ENCODE measurements at places on chromosomes 5 and 9.

DNA sequence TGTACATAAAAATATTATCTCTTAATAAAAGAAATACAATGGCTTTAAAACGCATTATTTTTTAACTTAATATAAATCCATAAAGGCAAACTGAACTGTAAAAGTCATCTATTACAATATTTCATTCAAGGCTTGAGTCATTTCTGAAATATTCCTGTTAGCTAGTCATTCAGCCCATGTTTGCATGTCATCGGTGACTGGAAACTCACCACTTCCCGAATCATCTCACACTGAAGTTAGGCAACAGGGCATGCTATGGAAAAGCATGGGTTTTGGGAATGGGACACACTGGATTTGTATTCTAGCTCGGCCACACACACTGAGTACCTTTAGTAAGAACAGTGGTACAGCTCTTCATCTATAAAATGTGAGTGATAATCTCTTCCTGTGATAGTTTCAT is 691.1 kb upstream of the C9orf72 start:
- no peak for DNase-seq

DNA sequence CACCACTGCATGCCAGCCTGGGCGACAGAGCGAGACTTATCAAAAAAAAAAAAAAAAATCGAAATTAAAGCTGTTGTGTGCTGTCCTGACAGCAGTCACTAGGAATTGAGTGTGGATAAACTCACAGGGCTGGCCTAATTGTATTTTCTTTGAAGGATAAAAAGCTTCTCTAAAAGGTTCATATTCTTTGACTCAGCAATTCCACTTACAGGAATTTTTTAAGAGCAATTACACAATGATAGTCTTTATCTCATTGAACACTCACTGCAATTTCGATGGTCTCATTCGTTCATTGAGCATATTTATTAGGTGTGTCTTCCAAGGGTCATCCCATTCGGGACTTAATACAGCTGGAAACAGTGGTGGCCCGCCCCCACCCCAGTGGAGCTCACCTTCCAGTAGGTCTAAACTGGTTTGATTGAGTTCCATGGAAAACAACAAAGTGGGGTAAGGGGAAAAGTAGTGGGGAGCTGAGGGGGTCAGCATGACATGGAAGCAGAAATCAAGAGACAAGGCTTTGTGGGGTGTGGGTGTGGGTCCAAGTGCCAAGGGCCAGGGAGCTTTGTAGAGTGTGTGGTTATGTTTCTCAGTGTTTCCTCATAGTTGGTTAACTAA is 6.7 kb downstream of the CDK9 start:
- no peak for DNase-seq

DNA sequence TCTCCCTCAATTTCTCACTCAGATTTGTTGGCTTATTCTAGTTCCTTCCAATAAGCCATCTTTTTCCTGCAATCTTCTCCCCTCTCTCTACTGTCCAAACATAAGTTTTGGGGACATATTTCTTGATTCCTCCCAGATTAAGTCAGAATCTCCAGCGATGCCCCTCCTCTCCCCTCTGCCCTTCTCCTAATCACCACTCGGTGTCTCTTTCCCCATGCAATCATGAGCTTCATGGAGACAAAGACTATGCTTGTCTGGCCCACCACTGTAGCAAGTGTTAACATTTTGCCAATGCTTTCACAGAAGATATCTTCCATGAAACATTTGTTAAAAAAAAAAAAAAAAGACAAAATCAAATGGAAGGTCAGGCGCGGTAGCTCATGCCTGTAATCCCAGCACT is 42.4 kb downstream of the PDE6A start:
- no peak for DNase-seq

DNA sequence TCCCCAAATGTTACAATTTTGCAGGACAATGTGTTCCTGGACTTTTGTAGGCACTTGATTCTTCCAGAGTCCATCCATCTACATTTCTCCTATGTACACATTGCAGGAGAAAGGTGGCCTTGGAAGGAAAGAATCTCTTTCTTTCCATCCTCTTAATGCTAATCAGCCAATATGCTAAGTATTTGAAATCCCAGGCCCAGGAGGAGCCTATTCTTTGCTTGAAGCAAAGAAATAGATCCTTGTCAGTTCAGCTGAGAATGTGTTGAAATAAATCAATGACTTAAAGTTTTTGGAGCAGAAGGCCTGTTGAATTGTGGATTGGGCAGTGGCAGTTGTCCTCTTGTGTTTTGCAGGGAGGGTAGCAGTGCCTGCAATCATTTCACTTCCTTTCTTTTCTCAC is 113.3 kb downstream of the PTTG1 start:
- DNase-seq = no peak

GRCh38 chr9:77820293-77820954 is 172.3 kb upstream of the GNA14 start:
- no peak for DNase-seq

- DNase-seq = no peak
These were observed 41.0 kb downstream of the FXN start for GRCh38 chr9:69076550-69076949.

- DNase-seq = no peak
These were observed 590.7 kb downstream of the ANXA1 start for GRCh38 chr9:73742412-73742811.

GRCh38 chr5:132261881-132262845 is 4.7 kb downstream of the PDLIM4 start:
- DNase-seq = no peak

DNA sequence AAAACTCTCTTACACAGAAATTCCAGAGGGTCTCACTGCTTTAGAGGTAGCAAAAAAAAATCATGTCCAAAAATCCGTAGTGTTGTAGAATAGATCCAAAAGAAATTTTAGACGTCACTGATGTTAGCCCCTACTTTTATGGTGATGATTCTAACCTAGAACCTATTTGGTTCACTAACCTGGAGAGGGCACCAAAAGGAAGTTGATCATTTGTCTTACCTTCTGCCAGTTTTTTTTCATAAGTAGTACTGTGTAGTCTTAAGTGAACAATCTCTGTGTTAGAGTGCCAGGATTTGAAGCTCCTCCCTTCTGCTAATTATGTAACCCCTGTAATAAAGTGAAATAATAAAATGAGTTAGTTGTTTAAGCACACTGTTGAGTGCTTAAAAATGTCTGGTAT is 215.2 kb downstream of the SMARCA2 start:
- DNase-seq = no peak

DNA sequence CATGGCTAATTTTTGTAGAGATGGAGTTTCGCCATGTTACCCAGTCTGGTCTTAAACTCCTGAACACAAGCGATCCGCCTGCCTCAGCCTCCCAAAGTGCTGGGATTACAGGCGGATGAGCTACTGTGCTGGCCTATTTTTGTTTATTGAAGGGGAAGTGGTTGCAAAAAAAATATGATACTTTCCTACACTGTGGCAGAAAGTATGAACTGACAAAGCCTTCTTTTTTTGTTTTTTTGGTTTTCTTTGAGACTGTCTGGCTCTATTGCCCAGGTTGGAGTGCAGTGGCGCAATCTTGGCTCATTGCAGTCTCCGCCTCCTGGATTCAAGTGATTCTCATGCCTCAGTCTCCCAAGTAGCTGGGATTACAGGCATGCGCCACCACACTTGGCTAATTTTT is 50.9 kb downstream of the OSTF1 start:
- DNase-seq = no peak

GRCh38 chr5:122237906-122238305 is 74.1 kb upstream of the SNCAIP start:
- DNase-seq = no peak

DNA sequence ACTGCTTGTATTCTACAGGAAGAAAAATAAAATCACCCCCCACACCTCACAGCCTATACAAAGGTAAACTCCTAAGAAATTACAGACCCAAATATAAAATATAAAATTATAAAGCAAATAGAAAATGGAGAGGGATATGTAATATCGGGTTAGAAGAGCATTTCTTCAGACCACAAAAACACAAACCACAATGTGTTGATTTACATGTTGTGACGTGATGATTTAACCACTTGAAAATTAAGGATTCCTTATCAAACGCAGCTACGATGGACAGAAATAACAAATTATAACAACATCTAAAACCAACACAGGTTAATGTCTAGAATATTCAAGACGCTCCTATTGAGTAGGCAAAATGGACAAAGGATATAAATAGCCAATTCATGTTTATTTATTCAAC is 26.3 kb downstream of the SSBP2 start:
- DNase-seq = no peak

DNA sequence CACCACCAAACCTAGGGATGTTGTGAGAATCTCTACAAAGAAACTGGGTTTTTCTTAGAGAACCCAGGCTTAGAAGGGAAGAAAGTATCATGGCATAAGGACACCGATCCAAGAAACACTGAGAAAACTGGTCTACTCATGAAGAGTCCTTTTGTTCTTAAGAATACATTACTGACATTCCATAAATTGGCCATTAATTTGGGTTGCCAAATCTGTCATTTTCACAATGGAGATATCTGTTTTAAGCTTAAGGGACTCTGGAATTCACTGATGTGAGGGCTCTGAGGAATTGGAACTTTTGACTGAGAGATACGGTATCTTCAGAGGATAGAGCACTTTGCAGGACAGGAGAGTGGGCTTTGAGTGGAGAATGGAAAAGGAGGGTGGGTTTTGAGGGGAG is 315.3 kb upstream of the ZNF608 start:
- no peak for DNase-seq

- peak; percentile 19 for DNase-seq
These were observed 105.2 kb downstream of the SH3TC2 start for GRCh38 chr5:148957591-148958202.

GRCh38 chr5:39485079-39485478 is 60.3 kb upstream of the DAB2 start:
- DNase-seq = no peak

GRCh38 chr9:135255033-135255840 is 167.8 kb downstream of the OLFM1 start:
- no peak for DNase-seq

- DNase-seq = no peak
These were observed 74.3 kb downstream of the MUSK start for GRCh38 chr9:110742741-110743371.

DNA sequence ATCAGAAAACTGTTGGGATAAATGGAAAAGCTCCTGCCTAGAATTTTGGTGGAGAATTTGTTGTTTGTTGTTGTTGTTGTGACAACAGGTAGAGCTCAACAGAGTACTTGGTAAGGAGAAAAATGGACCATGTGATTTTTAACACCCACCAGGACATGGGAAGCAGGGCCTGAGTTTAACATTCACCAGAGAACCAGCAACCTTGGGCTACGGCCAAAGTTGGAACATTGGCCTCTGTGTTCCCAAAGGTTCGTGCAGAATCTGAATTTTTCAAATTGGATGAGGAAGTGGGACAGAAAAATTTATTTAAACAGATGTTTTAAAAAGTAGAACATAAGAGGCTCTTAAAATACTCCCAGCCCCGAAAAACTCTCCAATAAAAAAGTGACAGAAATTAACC is 127.0 kb downstream of the GNA14 start:
- no peak for DNase-seq

DNA sequence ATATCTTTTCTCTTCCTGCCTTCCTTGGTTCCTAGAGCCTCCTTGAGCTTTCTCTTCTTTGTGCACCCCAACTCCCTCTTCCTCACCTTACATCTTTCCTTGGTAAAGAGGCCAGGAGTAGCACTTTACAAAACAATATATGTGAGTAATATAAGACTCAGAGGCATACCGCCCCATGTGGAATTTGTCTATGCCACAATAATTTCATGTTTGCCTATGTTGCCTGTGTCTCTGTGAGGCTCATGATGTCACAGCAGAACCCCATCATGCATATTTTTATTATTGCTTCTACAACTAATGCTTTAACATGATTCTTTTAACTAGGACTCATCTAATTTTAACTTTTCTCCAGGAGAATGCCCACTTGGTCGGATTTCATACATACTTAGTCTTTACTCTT is 15.0 kb upstream of the LVRN start:
- no peak for DNase-seq

DNA sequence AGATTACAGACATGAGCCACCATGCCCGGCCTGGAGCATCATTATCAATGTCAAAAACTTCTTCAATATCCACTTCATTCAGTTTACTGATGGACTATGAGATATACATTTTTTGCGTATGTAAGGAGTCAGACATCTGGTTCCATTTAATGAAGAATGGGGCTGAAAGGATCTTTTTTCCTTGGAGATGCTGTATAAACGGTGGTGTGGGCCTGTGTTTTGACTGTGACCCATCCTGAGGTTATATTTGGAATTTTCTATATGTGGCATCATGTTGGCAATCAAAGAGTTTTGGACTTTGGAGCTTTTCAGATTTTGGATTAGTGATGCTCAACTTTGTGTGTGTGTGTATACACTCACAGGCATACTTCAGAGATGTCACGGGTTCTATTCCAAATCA is 85.7 kb upstream of the FBXL17 start:
- no peak for DNase-seq

GRCh38 chr9:126704157-126704891 is 90.6 kb downstream of the LMX1B start:
- DNase-seq = no peak

GRCh38 chr5:59571067-59571466 is 322.5 kb downstream of the PDE4D start:
- no peak for DNase-seq

DNA sequence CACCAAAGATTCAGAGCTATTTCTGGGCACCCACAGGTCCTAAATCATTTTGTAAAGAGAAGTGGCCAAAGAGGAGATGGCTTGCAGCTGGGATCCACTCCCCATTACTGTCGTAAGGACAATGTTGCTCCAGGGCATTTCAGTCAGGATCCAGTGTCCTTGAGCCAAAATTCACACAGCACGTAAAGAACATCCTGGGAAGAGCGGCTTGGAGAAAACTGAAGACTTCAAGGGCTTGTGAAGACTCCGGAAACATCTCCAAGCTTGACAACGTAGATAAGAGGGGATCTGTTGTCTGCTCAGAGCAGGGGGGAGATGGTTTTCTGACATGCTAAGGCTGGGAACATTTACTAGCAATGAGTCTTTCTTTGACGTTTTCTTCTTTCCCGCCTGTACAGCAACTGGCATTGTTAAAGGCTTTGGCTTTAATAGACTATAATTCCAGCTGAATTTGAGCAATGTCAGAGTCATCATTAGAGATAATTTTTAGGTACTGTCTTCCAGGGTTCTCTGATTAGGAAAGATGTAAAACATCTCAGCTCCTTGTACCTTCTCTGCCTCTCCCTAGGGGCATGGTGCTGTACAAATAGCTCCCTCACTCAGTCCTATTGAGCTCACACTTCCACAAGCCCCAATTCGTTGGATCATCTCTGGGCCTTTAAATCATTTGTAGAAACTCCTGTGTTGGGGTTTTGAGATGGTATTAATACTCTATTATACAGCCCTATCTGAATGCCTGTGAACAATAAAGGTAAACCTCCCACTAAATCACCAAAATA is 39.7 kb downstream of the EGFLAM start:
- DNase-seq = no peak

DNA sequence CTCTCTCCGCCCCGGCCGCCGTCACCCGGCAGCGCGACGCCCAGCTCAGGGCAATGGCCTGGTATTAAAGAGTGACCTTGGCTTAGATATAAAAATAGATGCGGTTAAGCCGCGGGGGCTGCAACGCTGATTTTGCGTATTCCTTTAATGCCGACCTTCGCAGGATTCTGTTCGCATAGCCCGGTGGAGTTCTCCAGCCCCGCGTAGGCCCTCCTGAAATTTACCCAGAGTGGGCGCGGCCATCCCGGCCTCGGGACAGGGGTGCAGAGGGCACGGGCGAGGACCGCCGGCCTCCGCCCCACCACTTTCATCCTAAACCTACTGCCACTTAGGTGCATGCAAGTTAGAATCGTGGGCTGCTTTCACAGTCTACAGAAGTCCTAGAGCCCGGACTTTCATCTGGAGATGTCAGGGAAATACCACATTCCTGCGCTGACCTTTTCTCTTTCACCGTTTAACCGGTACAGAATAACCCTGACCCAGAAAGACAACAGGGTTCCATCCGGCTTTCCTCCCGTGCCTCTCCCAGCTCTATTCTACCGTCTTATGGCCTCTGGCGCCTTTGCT is 492 bp upstream of the FAM169A start:
- DNase-seq = no peak

Measured in stimulated activated CD4-positive, alpha-beta T cell treated with anti-CD3 and anti-CD28 coated beads, Interleukin-4, amount 100 ng/mL, for 48 hours (primary cell).